ENCODE measurements at places on chromosomes 1 and 21.

DNA sequence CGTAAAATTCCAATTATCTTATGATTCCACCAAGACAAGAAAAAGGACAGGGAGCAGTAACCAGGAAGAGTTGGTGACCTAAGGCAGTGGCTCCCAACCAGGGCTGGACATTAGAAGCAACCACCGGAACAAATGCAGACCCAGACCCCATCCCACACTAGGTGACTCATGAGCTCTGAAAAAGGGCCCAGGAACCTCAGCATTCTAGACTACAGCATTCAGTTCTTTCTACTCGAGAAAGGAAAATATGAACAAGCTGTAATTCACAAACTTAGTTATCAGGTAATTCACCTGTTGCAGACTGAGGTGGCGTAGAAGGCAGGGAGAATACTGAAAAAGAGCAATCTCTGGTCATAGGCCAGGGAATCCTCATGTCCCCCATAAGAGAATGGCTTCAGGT, 138.4 kb upstream of the KRTAP19-8 start:
- H3K27me3 ChIP-seq, result no peaks in the 10 kb centered on the region
- H3K4me1 ChIP-seq, result peaks cover 18% of the 10 kb centered on the region
- no peaks in the 10 kb centered on the region for H3K36me3 ChIP-seq
- H3K27ac ChIP-seq, result peak overlapping the region; percentile 29
- H3K4me3 ChIP-seq, result no peak overlapping the region

DNA sequence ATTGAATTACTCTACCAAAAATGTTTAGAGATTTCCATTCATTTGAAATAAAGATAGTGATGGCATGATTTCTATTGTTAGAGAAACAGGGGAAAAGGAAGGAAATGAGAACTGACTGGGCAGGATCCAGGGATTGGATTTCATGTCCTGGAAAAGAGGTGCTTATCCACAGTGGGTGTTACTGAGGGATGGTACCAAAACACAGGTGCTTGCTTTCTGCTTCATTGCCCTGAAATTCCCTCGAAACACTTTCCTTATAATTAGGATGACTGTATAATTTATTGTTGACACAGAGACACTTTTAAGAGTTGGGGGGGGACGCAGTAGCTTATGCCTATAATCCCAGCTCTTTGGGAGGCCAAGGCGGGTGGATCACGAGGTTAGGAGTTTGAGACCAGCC, 185.0 kb upstream of the KCNK2 start:
- no peak for DNase-seq
- H3K27ac ChIP-seq, result no peak overlapping the region
- H3K4me1 ChIP-seq, result no peaks in the 10 kb centered on the region
- H3K36me3 ChIP-seq, result no peaks in the 10 kb centered on the region
- H3K27me3 ChIP-seq, result no peaks in the 10 kb centered on the region
- H3K4me3 ChIP-seq, result no peak overlapping the region

GRCh38 chr1:94490556-94490955, 51.0 kb downstream of the F3 start:
- no peaks in the 10 kb centered on the region for H3K4me1 ChIP-seq
- H3K36me3 ChIP-seq, result peaks cover 25% of the 10 kb centered on the region
- no peaks in the 10 kb centered on the region for H3K27me3 ChIP-seq
- no peak overlapping the region for H3K4me3 ChIP-seq
- H3K27ac ChIP-seq, result no peak overlapping the region

DNA sequence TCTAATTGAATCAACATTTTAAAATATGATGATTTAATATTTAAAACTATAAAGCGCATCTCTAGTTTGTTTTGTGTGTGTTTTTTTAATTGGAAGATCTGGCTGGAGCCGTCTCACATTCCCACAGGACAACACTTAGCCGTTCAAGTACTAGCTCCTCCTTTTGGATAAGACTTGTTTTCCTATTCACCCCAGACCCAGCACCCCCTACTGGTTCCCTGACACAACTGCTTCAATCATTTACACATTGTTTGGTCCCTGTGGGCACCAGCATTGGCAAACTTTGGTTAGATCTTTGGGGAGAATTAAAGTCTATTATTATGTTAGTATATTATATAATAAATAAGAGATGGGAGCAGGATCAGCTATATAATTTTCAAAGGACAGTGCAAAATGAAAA, 34.5 kb downstream of the TYW3 start:
- no peaks in the 10 kb centered on the region for H3K36me3 ChIP-seq
- no peak for DNase-seq
- H3K27me3 ChIP-seq, result no peaks in the 10 kb centered on the region
- no peaks in the 10 kb centered on the region for H3K4me1 ChIP-seq
- no peak overlapping the region for H3K27ac ChIP-seq
- H3K4me3 ChIP-seq, result no peak overlapping the region

- no peaks in the 10 kb centered on the region for H3K4me1 ChIP-seq
- no peak overlapping the region for H3K27ac ChIP-seq
- H3K4me3 ChIP-seq, result no peak overlapping the region
- no peak for DNase-seq
- H3K36me3 ChIP-seq, result no peaks in the 10 kb centered on the region
Measured at GRCh38 chr1:16617114-16617631, 3.8 kb upstream of the NBPF1 start.

DNA sequence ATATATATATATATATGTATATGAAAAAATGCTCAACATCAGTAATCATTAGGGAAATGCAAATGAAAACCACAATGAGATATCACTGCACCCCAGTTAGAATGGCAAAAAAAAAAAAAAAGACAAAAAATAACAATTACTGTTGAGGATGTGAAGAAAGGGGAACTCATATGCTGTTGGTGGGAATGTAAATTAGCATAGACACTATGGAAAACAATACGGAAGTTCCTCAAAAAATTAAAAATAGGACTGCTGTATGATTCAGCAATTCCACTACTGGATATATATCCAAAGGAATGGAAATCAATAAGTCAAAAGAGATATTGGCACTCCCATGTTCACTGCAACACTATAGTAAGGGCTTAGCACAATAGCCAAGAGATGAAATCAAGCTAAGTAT, 41.5 kb upstream of the CTBS start:
- no peak overlapping the region for H3K4me3 ChIP-seq
- no peak for DNase-seq
- H3K4me1 ChIP-seq, result peaks cover 4% of the 10 kb centered on the region

DNA sequence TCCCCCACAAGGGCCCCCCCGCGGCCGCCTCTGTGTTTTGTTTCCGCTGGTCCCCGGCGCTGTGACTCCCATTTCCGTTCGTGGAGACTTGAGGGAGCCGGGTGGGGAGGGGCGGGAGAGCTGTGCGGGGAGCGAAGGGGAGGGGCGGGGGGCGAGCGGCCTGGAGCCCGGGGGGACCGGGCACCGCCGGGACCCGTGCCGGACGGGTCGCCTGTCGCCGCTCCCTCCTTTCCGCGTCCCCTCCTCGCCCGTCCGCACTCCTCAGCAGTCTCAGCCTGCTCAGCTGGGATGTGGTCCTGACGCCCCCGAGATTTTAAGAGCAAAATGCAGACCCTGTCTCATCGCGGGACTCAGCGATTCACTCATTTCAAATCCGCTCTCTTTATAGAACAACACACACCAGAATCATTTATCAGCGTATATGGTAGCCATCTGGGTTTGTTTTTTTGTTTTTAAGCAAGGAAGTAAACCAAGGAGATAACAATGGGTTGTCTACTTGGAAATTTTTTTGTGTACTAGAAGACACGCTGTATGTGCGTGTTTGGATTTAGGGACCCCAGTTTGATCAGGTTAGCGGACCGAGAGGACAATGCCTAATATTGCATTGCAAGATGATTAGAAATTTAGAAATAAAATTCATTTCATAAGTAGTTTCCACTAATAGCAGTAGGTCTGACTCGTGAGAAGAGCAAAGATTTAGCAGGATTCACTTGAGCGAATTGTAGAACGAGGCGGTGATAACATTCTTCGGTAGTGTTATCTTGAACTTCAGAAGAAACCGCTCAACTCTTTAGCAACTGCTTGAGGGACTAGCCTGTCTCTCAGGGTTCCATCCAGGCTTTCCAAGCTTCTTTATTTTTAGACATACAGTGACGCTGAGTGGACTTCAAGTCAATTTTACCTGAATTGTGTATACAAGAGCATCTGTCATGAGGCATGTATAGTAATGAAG, 1.1 kb downstream of the GABPA start:
- peak overlapping the region; percentile 98 for H3K4me3 ChIP-seq
- DNase-seq, result peak; percentile 3
- peak overlapping the region; percentile 98 for H3K27ac ChIP-seq
- no peaks in the 10 kb centered on the region for H3K27me3 ChIP-seq
- H3K4me1 ChIP-seq, result peaks cover 62% of the 10 kb centered on the region
- no peaks in the 10 kb centered on the region for H3K36me3 ChIP-seq

DNA sequence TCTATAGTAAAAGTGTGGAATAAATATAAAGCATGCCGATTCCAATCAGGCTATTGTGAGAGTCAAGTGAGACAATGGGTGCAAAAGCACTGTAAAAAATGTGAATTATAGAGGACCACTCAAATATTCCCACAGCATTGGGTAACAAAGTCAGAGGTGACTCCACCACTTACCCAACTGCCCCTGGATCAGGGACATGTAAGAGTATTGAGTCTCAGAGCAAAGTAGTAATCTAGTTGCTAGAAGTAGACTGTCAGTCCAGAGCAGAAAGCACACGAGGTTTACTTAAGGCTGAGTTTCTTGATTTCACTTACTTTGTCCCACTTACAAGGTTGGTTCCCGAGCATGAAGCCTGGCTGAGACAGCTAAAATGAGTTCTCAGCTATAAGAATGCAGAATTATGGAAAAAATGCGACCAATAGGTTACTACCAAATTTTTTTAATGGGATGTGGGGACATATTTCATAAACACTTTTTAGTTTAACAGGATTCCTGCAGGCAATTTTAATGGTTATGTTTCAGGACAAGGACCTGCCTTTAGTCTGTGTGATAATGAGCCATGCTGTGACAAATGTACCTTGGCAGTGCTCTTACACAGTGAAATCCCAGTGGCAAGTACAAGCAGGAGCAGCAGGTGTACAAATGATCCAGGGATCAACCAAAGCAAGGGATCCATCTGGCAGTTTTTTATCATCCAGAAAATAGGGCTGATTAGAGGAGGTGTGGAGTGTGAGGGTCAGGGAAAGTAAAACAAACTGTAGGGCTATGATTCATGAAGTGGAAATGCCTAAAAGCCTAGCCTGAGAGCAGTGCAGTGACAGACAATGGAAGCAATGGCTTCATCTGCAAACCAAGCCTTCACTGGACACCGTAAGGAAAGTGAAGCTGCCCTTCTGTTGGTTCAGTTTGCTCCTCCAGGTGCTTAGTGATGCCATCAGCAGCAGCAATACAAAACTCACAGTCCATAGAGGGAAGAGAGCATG, 156.2 kb upstream of the SPAG17 start:
- no peaks in the 10 kb centered on the region for H3K36me3 ChIP-seq
- no peaks in the 10 kb centered on the region for H3K27me3 ChIP-seq
- H3K27ac ChIP-seq, result no peak overlapping the region

DNA sequence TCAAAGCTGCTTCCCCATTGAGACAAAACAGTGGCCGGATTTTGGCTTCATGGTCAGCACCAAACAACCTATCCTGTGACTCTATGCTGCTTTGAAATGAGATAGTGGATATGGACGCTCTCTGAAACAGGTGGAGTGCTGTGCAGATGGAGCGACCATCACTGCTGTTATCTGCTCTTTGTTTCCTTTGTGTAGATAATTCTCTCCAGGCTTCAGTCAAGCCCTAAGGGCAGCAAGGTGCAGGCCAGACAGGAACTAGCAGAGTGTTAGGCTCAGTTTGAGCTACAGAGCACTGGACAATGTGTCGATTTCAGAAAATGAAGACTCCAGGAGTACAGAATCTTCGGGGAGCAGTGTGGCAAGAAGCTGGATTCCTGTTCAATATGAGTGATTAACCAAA, 4.8 kb upstream of the IRF6 start:
- H3K4me3 ChIP-seq, result no peak overlapping the region
- peaks cover 6% of the 10 kb centered on the region for H3K4me1 ChIP-seq
- H3K27me3 ChIP-seq, result peaks cover 11% of the 10 kb centered on the region
- no peak overlapping the region for H3K27ac ChIP-seq

DNA sequence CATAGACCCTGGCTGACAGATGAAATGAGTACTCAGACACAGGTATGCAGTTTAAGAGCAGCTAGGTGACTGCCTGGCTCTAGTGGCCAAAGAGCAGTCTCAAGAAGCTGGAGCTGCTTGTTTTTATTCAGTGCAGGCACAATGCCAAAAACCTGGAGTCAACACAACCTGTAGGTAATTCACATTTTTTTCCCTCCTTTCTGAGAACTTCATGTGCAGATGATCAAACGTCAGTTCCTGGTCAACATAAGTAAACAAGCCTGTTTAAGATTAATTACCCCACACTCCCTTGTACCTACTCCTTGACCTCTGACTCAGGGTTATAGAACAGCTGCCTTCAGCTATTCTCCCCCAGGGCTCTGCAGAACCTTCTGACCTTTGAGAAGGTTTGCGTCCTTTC, 17.3 kb upstream of the ACADM start:
- H3K4me3 ChIP-seq, result no peak overlapping the region
- H3K27ac ChIP-seq, result no peak overlapping the region
- H3K27me3 ChIP-seq, result peaks cover 16% of the 10 kb centered on the region

- peaks cover 19% of the 10 kb centered on the region for H3K4me1 ChIP-seq
- no peak for DNase-seq
- no peaks in the 10 kb centered on the region for H3K27me3 ChIP-seq
- H3K4me3 ChIP-seq, result peak overlapping the region; percentile 57
- H3K36me3 ChIP-seq, result no peaks in the 10 kb centered on the region
- H3K27ac ChIP-seq, result no peak overlapping the region
Measured at GRCh38 chr1:44988531-44989156, 2.2 kb upstream of the EIF2B3 start.

GRCh38 chr21:39388038-39388810, 39.3 kb upstream of the HMGN1 start:
- peaks cover 17% of the 10 kb centered on the region for H3K4me1 ChIP-seq
- H3K27me3 ChIP-seq, result no peaks in the 10 kb centered on the region
- H3K4me3 ChIP-seq, result peak overlapping the region; percentile 95
- peaks cover 5% of the 10 kb centered on the region for H3K36me3 ChIP-seq

DNA sequence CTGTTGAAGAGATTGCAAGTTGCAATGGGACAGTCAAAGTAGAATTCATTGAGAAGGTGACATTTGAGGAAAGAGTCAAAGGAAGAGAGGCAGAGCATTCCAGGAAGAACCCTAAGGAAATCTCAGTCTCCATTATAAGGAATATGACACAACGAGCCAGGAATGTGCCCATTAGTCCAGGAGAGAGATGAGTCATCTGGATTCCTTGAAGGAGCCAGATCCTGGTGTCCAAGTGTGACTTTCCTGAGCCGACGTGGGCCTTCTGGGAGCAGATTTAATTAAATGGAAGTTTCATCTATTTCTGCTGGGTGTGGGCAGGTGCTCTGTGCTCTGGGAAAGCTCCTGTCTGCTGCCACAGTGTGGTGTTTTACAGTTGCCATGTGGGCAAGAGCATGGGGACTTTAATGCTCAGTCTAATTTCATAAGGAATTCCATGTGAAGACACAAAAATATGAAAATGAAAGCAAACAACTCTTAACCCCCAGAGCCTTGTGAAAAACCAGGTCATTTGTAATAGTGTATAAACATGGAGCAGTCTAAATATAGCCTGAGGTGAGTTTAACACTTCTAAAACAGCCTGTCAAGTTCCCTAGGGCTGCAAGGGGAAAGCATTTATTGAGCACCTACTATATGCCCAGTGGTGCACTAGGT, 111.4 kb upstream of the ARTN start:
- no peak overlapping the region for H3K27ac ChIP-seq
- no peak for DNase-seq
- H3K4me3 ChIP-seq, result no peak overlapping the region
- H3K4me1 ChIP-seq, result peaks cover 12% of the 10 kb centered on the region

GRCh38 chr1:199948587-199949280, 78.8 kb upstream of the NR5A2 start:
- no peak overlapping the region for H3K27ac ChIP-seq
- H3K27me3 ChIP-seq, result peaks cover 35% of the 10 kb centered on the region
- H3K4me3 ChIP-seq, result peak overlapping the region; percentile 9
- H3K4me1 ChIP-seq, result no peaks in the 10 kb centered on the region
- no peak for DNase-seq
- no peaks in the 10 kb centered on the region for H3K36me3 ChIP-seq

- H3K27me3 ChIP-seq, result peaks cover 12% of the 10 kb centered on the region
Measured at GRCh38 chr1:164320790-164321731, 237.9 kb upstream of the PBX1 start.
